ENCODE measurements at places on chromosomes 2 and 18.

DNA sequence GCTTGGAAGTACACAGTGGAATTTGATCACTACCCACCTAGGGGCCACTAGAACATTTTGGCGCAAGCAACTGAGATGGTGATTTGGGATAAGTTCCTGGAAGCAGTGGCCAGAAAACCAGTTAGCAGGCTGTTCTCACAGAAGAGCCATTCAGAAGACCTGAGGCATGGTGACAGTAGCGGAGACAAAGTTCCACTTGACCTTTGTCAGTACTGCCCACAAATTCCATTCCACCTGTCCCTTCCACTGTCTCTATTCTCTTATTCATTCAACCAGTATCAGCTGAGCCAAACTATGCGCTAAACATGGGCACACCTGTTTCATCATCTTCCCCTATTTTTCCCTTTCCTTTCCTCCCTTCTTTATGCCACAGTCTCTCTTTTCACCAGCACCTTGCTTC is 59.2 kb upstream of the PPP1CB start:
- no peak for DNase-seq

DNA sequence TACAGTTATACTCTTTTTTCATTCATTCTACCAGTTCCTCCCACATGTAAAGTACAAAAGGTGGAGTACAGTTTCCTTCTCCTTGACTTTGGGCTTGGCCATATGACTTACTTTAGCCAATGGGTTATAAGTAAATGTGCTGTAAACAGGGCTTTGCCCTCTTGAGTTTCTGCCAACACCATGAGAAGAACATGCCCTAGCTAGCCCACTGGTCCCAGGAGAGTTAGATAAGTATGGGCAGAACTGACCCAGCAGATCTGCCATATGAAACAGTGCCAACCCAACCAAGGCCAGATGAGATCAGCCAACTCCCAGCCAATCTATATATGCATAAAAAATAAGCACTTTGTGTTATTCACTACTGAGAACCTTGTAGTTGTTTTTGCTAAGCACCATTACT is 25.5 kb downstream of the ZC3H8 start:
- DNase-seq: no peak

DNA sequence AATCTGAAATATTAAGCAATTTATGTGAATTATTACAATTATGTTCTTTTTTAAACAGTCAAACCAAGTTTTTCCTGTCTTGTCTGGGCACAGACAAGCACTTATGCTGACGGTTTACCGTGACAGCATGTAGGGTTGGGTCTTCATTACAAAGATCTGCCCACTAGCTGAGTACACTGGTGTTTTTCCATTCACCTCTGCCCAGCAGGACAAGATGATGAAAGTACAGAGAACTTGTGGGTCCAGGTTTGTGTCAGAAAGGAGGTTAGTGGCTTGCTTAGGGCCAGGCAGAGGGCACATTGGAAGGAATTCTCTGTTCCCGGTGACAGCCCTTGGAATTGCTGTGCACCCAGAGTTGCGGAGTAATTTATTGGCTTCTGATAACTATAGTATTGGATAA is 14.0 kb downstream of the NABP1 start:
- no peak for DNase-seq

GRCh38 chr2:210586381-210586780 is 30.0 kb downstream of the CPS1 start:
- no peak for DNase-seq

DNA sequence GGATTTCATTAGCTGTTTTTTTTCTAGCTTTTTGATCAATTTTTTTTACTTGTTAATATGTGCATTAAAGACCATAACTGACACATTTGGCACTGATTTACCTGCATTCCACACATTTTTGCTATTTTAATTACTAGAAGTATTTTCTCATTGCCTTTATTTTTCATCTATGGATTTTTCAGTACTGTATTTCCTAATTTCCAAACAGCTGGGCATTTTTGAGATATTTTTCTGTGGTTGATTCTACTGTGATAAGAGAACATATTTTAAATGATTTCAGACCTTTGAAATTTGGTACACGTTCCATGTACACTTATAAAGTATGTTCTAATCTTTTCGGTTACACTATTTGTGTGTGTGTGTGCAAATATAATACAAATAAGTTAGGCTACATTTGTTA is 135.3 kb downstream of the PARD3B start:
- DNase-seq: no peak

- no peak for DNase-seq
These were observed 1918.2 kb upstream of the PIK3C3 start for GRCh38 chr18:40036861-40037260.

- no peak for DNase-seq
These were observed 237.8 kb downstream of the PLCL1 start for GRCh38 chr2:198042189-198042588.

- no peak for DNase-seq
These were observed 239.8 kb upstream of the MYT1L start for GRCh38 chr2:2570871-2571270.

DNA sequence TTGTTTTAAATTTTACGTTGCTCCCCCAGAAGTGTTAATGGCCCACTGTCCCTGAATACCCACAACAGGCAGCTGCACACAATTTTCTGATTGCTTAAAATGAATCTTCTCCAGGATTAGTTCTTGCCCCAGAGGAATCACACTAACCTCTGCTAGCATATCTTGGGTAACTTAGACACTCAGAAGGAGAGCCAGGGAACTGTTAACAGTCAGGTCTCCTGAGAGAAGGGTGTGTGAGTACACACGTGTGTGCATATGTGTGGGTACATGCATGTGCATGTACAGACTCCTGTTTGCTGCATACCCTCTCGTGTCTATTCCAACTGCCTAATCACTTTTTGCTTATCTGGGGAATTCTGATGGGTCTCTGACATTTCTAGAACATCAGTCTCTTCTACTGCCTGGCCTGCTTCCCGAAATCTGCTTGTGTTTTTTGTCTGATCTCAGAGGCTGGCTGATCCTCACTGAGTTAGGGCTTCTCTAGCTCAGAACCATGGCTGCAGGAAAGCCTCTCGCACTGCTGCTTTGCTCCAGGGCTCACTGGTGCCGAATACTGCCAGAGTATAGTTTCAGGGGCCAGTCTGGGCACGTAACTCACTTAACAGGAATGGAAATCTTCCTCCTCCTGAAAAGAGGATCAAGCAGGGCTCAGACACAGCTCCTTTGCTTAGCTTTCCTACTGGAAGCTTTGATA is 62.8 kb downstream of the PRELID3A start:
- DNase-seq: no peak

DNA sequence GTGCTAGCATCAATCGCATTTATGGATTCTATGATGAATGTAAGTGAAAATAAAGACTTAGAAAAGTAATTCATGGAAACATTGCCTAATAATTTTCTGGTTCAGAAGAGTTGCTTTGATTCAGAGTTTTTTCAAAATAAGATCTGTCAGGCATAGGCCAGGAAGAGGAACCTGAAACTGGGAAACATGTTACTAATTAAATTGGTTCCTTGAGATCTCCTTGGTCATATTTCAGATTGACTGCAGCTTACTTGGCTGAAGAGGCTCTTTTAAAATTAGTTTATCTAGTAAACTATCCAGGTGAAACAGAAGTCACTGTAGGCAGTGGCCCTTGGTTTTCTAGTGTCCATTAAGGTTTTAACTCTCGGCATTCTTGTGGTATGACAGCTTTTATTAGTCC is 27.4 kb downstream of the PPP1CB start:
- DNase-seq: no peak

GRCh38 chr2:109417701-109418335 is 195.9 kb downstream of the SEPTIN10 start:
- no peak for DNase-seq

- no peak for DNase-seq
These were observed 8.9 kb upstream of the KIF5C start for GRCh38 chr2:148866091-148866490.

DNA sequence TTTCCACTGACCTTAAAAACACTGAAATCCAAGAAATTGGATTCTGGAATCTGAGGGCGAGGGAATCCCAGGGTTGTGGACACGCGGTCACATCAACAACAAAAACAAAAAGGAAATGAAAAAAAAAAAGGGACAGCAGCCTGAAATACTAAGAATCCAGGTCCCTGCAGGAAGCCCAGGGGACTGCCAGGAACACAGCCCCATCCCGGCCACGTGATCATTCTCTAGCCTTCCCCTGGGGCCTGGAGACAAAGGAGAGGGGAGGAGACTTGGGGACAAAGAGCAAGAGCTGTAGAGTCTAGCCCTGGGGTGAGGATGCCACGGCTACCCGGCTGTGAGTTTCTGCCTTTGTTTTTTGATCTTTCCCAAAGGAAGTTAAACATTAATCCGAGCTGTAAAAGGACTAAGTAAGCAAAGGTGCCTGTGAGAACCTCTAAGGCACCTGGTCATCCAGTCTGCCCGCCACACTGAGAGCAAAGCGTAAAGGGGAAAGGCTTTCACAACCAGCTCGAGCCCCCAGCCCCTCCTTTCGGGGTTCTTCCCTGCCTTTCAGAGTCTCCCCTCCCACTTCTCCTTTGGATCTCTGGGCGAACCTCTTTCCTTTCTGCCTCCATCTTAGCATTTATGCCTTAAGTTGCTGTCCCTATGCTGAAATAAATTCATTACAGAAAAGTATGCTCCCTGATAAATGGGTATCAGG is 57.9 kb upstream of the MSH2 start:
- peak; percentile 67 for DNase-seq

DNA sequence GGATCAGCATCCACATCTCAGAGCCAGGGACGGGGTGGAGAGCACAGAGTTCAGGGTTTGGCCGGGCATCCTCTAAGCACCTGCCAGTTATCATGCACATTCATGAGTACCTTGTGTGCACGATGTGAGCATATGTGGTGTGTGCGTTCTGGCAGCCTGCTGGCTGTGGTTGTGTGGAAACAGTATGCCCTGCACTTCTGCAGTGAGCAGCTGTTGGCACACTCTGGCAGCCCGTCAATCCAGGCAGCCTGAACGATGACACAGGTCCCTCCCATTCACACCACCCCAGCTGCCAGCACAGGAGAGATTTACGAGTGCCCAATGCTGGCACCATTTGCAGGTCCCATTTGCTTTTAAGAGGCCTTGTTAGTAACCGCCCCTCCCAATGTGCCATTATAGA is 74.2 kb downstream of the CD8B2 start:
- DNase-seq: no peak

DNA sequence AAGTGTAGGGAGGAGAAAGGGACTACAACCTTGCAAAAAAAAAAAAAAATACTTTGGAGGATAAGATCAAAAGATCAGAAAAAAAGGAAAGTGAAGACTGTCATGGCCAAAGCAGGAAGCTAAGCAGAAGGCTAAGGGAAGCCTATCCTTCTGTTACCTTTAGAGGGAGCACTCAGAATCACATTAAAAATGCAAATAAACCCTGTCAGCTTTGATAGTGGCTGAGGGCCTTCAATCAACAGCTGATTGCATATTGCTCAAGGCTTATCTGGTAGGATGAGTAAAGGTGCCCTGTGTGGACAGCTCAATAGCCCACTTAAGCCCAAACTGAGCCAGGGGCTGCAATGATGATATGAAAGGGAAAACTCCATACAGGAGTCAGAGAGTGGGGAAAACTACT is 1021.2 kb downstream of the LRP1B start:
- no peak for DNase-seq

All from sciatic nerve (tissue), 2 donors.